ENCODE measurements at places on chromosomes 6 and 20.
A peak's percentile ranks its signal among the peaks of the same experiment; 100 is the strongest.

DNA sequence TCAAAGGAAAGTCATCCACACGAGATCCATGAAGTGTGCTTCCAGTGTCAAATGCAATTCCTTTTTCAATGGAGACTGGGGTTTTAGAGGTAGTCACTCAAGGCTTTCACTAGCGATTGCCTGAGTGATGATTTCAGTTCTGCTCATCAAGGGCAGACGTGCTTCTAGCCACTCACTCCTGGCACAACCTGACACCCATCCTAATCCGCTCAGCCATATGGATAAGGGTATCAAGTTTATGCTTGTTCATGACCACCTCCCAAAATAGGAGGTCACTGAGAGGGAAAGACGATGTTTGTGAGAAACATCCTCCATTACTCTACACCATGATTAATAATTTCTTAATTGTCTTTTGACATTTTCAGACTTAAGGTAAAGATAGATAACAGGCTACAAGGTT, 91.3 kb upstream of the HEY2 start:
- DNase-seq = no peak

DNA sequence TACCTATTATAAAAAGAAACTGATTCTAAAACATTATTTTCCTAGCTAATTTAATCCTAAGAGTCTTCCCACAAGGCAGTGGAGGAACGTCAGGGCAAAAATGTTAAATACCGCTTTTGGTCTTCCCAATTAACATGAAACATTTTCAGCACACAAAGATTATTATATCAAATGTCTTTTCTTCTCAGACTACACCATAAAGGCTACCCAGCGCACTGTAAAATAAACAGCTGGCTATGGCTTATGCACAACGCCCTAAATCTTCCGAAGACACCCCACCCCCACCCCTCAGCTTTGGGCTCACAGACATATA, 1.0 kb downstream of the NUDT3 start:
- DNase-seq = no peak

- no peak for DNase-seq
Measured at GRCh38 chr6:34242252-34243130, 5.8 kb downstream of the HMGA1 start.

DNA sequence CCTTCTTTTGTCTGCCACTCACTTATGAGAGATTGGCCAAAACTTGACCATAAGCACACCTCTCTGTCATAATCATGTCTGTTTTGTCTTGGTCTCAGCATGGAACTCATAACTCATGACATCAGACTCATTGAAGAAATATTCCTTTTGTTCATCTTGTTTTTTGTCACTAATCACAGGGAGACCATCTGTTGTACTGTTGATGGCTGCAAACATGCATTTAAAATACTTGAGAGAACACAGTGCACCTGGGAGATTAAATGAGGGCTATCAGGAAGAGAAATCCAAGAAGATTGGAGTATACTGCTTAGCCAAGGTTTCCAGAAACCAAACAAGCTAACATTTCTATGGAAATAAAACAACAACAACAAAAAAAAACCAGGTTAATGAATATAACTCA, 689.7 kb downstream of the EPM2A start:
- no peak for DNase-seq

DNA sequence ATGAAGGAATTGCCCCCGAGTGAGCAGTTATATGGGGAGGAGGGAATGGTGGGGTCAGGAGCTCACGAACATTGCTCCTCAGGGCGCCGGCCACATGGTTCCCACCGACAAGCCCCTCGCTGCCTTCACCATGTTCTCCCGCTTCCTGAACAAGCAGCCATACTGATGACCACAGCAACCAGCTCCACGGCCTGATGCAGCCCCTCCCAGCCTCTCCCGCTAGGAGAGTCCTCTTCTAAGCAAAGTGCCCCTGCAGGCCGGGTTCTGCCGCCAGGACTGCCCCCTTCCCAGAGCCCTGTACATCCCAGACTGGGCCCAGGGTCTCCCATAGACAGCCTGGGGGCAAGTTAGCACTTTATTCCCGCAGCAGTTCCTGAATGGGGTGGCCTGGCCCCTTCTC, 7.2 kb downstream of the CTSA start:
- DNase-seq = no peak

- no peak for DNase-seq
Measured at GRCh38 chr20:3857405-3857804, 10.8 kb downstream of the MAVS start.

DNA sequence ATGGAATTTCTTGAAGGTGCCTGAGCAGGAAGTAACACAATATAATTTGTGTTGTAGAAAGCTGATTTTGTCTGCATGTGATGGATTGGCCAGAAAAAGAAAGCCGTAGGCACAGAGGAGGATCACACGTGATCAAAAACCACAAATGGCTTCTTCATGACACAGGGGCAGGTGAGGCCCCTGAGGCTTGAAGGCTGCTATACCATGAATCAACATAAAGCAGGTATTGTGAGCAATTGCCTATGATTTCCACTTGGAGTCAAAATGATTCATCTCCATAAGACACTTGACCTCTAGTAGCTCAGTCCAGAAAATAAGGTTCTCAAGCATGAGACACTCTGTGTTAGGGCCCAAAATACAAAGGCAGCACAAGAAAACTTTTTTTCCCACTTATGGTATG, 42.4 kb upstream of the EYA4 start:
- no peak for DNase-seq

DNA sequence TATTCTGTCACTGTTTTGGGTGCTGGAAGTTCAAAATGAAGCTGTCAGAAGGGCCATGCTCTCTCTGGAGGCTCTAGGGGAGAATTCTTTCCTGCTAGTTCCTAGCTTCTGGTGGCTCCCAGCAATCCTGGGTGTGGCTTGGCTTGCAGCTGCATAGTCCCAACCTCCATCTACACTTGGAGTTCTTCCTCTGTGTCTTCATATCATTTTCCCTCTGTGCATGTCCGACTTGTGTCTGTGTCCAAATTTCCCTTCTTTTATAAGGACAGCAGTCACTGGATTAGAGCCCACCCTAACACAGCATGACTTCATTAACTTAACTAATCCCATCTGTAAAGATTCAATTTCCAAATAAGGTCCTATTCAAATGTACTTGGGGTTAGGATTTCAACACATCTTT, 23.3 kb upstream of the ENPP1 start:
- no peak for DNase-seq

GRCh38 chr6:7238900-7239589, 74.0 kb downstream of the SSR1 start:
- DNase-seq = peak; percentile 69

Measured in HFFc6 (cell line).